ENCODE measurements at places on chromosomes 3 and 15. TPM values are rescaled to one million over a fixed set of nuclear protein-coding genes. Genes with fewer than 3 reads are reported as not detected.

GRCh38 chr3:156507285-156507684, 47.6 kb downstream of the SSR3 start:
- DNase-seq = no peak

- no peak for DNase-seq
Observed at GRCh38 chr15:28884151-28884940, 1.4 kb upstream of the APBA2 start.

GRCh38 chr3:195057716-195058115, 213.2 kb downstream of the XXYLT1 start:
- DNase-seq = no peak

- no peak for DNase-seq
Observed at GRCh38 chr15:68596691-68597090, 17.9 kb downstream of the CORO2B start.

GRCh38 chr15:35321926-35322325, 224.0 kb downstream of the DPH6 start:
- no peak for DNase-seq

GRCh38 chr15:90708516-90708915, 8.6 kb upstream of the BLM start:
- no peak for DNase-seq

GRCh38 chr3:81315030-81315429, 446.4 kb downstream of the GBE1 start:
- no peak for DNase-seq

GRCh38 chr3:9161298-9161697, 88.1 kb downstream of the SRGAP3 start:
- DNase-seq = no peak

DNA sequence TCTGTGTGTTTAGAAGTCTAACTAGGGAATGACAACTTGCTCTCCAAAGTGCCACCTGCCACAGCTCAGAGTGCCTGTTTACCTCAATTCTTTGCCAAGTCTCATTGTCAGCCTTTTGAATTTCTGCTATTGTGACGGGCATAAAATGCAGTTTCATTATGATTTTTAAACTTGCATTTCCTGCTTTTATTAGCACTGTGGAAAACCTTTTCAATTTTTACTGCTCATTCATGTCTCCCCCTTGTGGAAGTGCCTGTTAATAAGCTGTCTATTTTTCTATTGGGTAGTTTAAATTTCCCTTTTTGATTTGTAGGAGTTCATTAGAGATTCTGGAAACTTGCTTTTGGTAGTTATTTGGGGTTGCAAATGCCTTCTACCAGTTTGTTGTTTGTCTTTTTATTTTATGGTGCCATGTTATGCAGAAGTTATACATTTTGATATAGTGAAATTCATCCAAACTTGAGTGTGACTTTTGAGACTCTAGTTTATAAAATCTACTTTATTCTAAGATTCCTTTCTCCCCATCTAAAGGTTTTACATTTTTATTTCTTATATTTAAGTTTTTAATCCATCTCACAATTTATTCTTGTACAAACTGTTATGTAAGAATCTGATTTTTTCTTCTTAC, 53.9 kb upstream of the FRMD4B start:
- DNase-seq = no peak

DNA sequence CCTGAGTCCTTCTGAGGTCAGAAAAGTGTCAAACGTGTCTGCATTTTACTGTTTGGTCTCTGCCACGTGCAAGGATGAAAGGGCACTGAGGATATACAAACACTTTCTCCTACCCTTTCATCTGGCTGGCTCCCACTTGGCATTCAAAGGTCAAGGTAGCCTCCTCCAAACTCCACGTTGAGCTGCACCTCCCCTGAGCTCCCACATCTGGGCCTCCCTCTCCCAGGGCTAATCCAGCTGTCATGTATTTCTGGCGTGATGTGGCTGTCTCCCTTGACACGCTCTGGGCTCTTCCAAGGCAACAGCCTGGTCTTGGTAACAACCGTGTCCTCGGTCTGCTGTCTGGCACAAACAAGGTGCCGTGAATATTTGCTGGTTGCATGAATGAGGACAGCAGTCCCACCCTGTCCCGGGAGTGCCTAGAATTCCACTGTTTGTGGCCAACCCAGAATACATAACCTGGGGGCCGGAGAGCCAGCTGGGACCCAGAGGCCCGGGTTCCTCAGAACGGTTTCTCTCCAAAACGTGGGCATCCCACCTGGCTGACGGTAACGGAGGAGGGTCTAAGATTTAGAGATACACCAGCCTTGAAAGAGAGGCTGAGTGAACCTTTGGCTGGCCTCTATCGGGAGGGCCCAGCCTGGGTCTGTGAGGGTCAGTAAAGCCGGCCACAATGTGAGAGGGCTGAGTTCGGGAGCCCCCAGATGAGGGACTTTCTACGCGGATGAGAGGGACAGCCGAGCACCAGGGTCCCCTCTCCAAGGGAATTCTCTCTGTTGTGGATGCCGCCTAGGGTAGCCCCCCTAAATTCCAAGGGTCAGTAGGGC, 767 bp downstream of the GLT8D1 start:
- DNase-seq = no peak

- no peak for DNase-seq
Observed at GRCh38 chr3:183816681-183817510, 8.5 kb downstream of the MAP6D1 start.

GRCh38 chr3:109995377-109995776, 658.0 kb upstream of the DPPA4 start:
- no peak for DNase-seq

- no peak for DNase-seq
Observed at GRCh38 chr15:90496791-90497190, 32.9 kb upstream of the CRTC3 start.

DNA sequence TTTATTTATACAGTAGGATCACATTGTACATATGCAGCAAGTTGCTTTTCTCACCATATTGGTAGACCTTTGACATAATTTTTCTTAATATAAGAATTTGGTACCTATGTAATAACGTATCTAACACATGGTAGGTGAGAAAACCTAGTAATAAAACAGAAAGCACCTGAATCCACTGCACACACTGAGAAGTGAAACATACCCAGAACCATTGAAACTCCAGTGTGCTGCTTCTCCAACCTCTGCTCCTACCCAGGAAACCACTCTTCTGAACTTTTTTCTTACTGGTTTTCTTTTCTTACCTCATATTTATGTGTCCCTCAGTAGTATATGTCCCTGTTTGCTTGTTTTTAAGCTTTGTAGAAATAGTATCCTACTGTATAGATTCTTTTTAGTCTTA, 293.0 kb downstream of the UBE2E2 start:
- DNase-seq = no peak

- no peak for DNase-seq
Observed at GRCh38 chr15:66429546-66429945, 42.8 kb downstream of the MAP2K1 start.

DNA sequence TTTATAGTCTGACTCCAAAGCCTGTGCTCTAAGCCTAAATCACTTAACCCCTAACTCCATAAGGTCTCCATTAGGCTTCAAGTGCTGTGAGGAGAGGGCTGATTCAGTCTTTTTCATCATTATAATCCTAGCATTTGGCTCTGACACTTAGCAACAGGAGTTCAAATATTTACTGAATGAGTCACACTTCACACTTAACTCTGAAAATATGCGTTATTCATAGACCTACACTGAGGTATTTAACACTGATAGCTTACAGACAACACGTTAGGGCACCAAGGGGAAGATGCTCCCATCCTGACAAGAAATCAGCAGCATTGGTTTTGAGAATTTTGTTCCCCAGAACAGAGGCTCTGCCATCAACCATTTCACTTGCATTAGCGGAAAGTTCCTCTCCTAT, 53.5 kb downstream of the MSL2 start:
- DNase-seq = no peak

- DNase-seq = no peak
Observed at GRCh38 chr3:16089521-16089920, 85.0 kb upstream of the GALNT15 start.

GRCh38 chr3:172129850-172130716, 90.7 kb downstream of the FNDC3B start:
- DNase-seq = peak; percentile 44

GRCh38 chr3:161038725-161039124, 66.4 kb downstream of the B3GALNT1 start:
- no peak for DNase-seq

DNA sequence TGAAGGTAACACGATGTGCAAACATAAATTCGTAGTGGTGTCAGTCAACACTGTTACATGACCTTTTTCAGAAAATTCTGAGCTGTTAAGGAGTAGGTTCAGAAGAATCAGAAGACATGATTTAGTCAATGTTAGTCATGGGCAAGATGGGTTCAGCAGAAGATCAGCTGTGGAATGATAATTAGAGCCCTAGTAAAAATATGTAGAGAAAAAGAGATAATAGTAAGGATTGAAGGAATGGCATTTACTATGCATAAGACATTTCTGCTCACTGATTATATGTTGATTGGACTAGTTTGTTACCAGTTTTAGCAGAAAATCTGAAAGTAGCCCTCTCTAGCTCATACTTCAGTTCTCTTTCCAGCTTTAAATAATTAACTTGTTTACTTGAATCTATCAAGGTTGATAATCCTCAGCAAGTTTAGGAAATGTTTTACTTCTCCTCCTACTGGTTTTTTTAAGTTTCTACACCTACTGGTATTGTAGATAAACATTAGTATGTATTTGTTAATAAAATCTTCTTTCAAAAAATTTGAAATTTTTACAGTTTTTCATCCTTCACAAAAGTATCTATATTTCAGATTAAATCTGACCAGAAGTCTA, 98.6 kb downstream of the ALCAM start:
- DNase-seq = no peak

DNA sequence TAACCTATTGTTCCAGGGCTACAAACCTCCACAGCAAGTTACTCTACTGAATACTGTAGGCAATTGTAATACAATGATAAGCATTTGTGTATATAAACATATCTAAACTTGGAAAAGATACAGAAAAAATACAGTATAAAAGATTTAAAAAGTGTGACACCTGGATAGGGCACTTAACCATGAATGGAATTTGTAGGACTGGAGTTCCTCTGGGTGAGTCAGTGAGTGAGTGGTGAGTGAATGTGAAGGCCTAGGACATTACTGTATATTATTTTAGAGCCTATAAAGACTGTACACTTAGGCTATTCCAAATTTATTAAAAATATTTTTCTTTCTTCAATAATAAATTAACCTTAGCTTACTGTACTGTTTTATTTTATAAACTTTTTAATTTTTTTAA, 38.4 kb upstream of the SLC25A36 start:
- DNase-seq = no peak

GRCh38 chr3:99902091-99902490, 84.4 kb downstream of the CMSS1 start:
- DNase-seq = no peak

- peak; percentile 6 for DNase-seq
Observed at GRCh38 chr3:123723522-123724168, 138.8 kb upstream of the HACD2 start.

- DNase-seq = no peak
Observed at GRCh38 chr15:60219866-60220265, 177.9 kb downstream of the ANXA2 start.

DNA sequence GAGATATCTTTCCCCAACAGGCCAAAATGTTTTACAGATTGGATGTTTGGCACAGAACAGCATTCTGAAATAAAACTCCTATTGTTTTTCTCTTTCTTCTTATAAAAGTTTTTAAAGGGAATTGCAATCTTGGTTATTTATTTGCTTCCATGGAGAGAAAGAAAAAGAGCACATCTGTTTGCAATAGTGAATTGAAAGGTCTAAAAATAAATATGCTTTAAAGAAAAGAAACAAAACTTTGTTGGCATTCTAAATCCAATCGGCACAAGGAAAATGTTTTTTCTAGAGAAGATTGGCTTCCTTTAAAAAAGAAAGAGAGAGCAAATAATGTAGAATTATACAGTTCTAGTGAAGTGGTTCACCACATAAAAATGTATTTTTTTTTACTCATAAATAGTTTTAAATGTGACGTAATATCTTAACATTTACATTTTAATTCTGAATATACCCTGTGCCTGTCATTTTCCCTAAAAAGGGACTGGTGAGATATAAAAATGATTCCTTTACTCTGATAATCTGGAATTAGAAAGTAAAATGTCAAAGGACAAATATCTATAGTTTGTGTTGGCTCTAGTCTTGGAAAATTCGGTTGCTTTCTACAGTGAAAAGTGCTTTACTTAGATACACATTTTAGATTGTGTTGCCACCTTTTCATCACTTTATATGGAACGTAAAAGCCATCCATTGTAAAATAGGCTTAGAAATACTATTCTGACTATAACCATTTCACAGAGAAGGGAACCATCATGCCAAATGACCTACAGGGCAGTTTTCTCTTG, 257.4 kb upstream of the CBLB start:
- DNase-seq = no peak

GRCh38 chr15:98231696-98232440, 271.4 kb downstream of the ARRDC4 start:
- no peak for DNase-seq

DNA sequence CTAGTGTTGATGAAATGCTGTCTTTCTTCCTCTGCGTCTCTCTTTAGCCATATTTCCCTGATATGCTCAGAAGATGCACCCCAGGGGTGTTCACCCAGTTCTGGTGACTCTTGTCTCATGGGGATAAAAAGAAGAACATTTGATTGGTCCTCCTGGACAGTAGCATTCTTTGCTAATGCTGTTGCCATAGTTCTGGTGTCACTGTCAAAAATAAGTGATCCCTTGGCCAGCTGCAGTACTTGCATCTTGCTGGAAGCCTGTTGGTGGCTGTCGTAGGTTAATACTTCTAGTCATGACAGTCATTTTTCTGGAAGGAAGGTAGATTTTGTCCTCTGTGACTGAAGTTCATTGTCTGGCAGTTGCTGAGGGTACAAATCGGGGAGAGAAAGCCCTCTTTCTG, 124.5 kb downstream of the UNC13C start:
- no peak for DNase-seq

DNA sequence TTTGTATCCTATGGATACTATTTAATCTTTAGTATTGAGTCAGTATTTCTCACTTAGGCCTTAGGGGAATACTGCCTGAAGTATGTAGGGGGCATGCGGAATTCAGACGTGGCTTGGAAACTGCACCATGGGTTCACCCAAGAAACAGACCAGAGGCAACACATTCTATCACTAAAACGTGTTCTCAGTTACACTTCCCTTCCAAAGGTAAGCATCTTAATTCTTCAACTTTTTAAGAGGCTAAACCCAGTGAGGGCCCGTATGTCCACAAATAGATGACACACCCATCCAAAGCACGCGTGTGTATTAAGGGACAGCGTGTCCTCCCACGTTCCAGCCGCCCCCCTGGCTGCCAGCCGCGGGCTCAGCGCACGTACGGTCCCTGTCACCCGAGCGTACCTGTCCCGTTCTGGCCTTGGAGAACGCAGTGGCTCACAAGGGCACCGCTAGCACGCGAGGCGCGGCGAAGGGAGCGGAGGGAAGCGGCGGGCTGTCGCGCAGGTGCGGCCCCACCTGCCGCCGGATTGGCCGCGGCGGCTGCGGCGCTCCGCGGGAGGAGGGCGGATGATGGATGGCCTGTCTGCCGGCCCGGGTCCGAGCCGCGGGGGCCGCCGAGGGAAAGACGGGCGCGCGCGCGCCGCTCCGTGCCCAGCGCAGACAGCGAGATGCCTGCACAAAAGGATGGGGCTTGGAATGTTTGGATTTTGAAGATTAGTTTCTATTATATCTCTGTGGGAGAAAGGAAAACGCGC, 1003.9 kb upstream of the NR2F2 start:
- no peak for DNase-seq

- no peak for DNase-seq
Observed at GRCh38 chr15:29696950-29697738, 125.1 kb downstream of the TJP1 start.

TM4SF1 gene
- 0.27 TPM for total RNA-seq

COLQ gene
- total RNA-seq = 1.6 TPM

ADCY5 gene
- not detected for total RNA-seq

COL6A5 gene
- total RNA-seq = not detected

PLA2G4E gene
- total RNA-seq = not detected

ITIH1 gene
- total RNA-seq = not detected

STAB1 gene
- 7.6 TPM for total RNA-seq

ASB14 gene
- not detected for total RNA-seq
